ENCODE measurements at places on chromosomes 16 and 17.

DNA sequence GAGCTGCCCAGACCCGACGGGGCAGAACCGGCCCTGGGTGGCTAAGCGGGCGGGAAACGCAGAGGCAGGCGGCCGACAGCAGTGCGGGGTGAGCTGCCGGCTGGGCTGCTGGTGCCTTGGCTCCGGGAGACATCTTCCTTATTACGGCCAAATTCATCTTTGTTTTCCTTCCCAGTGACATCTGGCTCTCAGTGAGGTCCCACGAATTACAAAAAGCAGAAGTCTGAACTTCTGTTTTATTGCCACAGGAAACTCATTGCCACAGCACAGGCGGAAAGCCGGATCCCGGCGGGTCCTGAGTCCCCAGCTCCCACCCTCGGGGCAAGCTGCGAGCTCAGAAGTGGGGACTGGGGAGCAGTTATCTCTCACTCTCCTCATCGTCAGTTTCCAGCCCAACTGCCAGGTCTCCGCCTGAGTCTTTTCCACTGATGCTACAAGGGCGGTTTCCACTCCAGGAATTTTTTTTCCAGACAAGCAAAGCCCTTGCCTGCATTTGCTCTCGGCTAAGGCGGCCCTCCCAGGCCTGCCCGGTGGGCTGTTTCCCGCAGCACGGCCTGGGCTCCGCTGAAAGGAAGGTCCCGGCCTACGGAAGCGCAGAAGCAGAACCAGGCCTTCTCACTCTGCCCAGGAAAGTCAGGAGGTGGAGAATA is 40.3 kb downstream of the CBFA2T3 start:
- no peak for DNase-seq

DNA sequence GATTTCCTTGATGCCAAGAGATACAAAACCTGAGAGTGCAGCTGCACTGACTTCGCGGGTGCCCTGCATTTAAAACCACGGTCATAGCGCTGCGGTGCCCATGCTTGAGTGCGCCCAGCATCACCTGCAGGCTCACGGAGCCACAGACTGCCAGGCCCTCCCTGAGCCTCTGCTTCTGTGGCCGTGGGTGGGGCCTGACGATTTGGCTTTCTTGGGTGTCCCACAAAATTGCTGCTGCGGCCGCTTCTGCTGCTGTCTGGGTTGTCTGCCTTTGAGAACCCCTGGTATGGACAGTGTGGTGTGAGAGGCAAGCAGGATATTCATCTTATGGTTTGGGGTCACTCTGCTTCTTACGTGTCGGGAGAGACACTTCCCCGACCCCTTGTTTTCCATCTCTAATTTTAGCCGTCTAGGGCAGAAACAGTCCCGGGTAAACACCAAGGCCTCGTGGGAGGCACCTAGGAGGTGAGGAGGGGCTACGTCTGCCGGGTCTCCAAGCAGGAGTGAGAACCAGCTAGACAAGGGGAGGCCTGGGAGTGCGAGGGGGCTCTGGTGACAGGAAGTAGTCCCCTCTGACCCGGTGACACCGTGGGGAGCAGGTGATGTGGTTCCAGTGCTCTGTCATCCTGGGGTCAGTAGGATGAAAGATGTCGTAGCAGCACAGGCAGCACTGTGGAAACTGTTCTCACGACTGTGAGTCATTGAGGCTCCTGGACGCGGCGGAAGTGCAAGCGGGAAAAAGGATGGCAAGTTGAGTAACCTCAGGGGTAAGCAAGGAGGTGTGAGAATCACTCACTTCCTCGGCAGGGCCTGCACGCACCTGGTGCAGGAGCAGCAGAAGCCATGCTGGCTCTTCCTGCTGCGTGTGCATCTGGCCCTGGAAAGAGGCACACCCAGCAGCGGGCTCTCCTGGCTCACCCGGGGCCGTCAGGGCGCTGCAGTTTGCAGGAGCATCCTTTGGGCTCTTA is 176.3 kb downstream of the RPTOR start:
- DNase-seq = peak; percentile 54

DNA sequence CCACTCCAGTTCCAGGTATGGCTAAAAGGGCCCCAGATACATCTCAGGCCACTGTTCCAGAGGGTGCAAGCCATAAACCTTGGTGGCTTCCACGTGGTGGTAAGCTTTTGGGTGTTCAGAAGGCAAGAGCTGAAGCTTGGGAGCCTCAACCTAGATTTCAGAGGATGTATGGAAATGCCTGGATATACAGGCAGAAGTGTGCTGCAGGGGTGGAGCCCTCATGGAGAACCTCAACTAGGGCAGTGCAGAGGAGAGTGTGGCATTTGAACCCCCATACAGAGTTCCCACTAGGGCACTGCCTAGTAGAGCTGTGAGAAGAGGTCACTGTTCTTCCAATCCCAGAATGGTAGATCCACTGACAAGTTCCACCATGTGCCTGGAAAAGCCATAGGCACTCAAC is 267.3 kb downstream of the SLC39A11 start:
- no peak for DNase-seq

GRCh38 chr16:14004729-14005315 is 66.3 kb upstream of the MRTFB start:
- DNase-seq = no peak

GRCh38 chr17:7213895-7214299 is 5.7 kb downstream of the DLG4 start:
- DNase-seq = peak; percentile 70

DNA sequence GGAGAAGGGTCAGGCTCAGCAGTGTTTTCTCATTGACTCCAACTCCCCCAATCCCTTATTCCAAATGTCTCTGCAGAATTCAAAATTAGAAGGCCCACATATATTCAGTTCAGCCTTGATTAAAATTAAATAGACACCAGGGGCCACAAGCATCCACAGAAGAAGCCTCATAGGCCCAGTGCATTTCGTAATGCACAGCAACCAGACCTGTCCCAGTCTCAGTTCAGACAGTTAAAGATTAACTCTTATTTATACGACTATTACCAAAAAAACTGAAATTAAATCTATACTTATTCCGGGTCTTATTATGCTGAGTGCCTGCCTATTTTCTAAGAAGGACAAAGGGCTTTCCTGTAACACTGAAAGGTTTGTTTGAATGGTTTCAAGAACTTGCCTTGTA is 41.8 kb upstream of the GSG1L start:
- DNase-seq = no peak

GRCh38 chr17:48609759-48610281 is 997 bp downstream of the HOXB7 start:
- DNase-seq = no peak

- DNase-seq = no peak
Measured at GRCh38 chr16:47150067-47150466, 6.3 kb upstream of the NETO2 start.

DNA sequence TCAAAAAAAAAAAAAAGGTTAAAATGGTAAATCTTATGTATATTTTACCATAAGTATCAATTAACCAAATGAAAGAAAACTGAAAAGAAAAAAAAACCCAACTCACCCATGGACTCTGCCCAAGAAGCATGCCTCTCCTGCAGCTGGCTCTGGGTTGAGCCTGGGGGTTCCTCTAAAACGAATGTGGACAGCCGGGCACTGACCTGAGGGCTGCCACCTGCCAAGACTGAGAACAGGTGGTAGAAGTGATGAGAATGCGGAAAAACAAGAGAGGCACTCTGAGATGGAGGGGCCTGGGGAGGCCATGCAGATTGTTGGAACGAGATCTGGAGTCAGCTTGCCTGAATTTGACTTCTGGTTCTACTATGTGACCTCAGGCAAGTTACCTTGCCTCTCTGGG is 85.5 kb upstream of the MSI2 start:
- no peak for DNase-seq

Data from effector memory CD4-positive, alpha-beta T cell (primary cell).